NCI-H187 treated with DMSO at 0.1 percent for 48 hours (cell line): ENCODE measurements at places on chromosomes 11 and 22.

DNA sequence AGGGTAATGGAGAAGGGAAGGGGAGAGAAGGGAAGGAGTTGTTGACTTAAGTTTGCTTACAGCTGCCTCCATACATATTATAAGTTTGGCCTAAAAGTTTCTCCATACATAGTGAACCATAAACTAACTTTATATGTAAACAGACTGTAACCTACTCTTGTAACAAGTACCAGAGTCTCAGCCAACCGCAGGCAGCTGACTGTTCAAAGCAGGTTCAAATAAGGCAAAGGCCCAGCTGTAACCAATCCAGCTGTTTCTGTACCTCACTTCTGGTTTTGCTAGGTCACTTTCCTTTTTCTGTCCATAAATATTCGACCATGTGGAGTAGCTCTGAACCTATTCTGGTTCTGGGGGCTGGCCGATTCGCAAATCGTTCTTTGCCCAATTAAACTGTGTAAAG, 591.2 kb downstream of the INSC start:
- DNase-seq = no peak

GRCh38 chr22:29315286-29316140, at the start of gene RASL10A:
TSS of gene RASL10A (minus strand) at chr22:29315697. CDS start at chr22:29315246, 451 bp downstream.
- no peak for DNase-seq

DNA sequence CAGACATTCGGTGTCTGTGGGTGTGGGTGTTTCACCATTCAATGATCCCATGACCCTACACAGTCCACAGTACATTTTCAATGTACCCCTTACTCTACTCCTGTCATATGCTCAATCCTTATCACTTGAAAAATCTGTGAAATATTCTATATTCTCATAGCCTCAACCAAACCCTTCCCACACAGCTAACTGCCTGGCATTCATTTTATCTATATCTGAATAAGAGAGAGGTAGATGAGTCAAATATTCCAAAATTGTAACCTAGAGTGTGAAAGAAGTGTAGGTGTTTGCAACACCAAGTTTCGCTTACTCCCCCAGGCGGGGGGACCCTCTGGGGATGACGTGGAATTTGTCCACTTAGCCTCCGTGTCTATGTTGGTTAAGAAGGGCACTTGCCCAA, 354.8 kb downstream of the ETS1 start:
- no peak for DNase-seq

DNA sequence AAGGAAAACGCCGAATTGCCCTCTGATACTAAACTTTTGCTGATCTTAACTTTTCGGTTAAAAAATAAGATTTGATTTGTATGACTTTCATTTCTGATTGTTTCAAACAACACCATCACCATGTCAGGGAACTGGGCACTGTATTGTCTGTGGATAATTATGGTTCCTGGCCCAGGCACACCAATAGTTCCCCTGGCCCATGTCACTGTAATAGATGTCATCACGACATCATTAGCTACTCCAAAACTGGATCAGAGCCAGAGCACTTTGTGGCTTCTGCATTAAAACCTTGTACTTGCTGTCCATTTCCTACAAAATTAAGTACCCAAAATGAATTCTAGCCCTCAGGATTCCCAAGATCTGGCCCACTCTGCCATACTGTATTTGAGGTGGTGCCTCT, 119.5 kb upstream of the NARS2 start:
- DNase-seq = no peak

- DNase-seq = no peak
These were observed 16.4 kb downstream of the PRR33 start for GRCh38 chr11:1875093-1875850.

DNA sequence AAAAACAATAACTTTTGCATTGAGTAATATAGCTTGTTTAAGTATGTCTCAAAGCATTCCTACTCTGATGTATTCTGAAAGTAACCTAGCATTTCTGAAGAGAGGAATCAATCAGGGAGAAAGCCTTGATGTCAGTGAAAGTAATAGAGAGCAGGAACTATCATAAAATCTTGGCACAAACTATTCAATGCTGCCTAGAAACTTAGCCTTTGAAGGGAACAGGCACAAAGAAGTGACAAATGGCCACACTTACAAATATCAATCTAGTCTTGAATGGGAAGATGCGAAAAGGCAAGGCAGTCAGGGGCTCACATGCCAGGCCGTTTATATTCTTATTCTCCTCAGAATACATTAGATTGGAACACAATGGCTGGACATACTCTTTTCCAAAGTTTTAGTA, 576.5 kb upstream of the ANO3 start:
- DNase-seq = no peak

DNA sequence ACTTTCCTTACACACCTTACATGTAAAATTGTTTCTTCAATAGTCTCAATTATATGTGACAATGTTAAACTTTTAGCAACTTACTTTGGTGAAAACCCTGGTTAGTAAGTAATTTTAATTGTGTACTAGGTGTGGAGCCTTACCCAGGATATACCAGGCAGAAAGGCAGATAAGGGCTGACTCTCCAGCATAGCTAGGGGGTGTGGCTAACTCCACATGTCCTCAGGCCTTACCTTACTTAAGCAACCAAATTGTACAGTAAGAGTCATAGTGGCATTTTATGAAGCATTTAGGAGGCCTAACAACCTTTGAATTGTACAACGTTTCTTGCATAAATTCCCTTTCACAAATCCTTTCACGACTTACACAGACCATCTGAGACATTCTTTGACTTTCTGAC, 118.2 kb upstream of the OR9Q1 start:
- DNase-seq = no peak

GRCh38 chr11:2775083-2775625, 75.4 kb upstream of the KCNQ1OT1 start:
- DNase-seq = no peak

- no peak for DNase-seq
These were observed 2.9 kb upstream of the ATF4 start for GRCh38 chr22:39517470-39517869.

DNA sequence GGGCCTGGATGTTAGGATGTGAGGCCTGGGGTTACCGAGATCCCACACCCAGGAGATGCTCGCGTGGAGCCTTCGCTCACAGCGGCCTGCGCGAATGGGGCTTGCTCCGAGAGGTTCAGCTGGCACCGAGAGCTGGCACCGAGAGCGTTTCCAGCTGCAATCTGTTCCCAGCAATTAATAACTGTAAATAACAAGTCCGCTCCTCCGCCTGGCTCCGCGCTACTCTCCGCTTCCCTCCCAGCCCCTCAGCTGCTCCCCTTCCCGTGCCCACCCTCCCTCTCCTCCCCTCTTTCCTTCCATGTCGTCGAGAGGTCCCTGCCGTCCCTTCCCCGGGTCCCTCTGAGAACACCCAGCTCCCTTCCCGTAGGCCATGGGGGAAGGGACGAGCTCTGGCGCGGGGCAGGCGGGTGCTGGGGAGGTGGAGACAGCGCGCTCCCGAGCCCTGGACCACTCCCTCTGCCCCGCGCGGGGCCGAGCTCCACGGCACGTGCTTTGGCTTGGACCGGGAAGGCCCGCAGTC, 110.8 kb downstream of the WNT7B start:
- DNase-seq = no peak

DNA sequence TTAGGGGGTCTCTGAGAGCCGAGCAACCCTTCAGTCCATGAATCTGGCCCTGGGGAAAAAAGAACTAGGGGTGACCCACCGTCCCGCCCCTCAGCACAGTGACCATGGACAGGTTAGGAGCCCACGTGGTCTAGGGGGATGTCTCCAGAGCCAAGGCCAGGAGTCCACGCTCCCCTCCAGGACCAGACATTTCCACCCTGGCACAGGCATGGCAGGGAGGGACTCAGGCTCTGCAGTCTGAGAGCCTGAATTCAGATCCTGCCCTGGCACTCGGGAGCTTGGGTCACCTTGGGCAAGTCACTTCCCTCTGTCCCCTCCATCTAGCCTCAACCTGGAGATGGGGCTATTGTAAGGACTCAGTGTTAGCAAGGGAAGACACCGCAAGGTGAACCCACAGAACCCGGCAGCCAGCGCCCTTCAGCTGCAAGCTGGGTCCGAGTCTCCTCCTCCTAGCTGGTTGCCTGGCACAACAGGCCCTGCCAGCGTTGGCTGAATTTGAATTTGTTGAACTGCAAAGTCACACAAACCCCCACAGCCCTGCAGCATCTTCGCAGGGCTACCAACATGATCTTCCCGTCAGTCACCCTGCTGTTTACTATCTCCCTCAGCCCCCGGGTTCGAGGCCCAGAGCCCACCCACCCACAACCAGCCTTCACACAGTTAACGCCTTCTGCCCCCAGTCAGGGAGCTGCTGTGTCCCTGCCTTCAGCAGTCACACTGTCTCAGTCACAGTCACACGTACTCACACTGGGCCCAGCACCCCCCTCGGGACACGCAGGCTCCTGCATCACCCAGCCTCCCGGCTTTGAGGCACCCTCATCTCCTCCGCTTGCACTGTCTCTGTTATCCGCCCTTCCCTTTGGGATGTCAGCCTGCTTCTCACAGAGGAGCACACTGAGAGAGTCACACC, 603 bp upstream of the PDGFB start:
- DNase-seq = no peak

DNA sequence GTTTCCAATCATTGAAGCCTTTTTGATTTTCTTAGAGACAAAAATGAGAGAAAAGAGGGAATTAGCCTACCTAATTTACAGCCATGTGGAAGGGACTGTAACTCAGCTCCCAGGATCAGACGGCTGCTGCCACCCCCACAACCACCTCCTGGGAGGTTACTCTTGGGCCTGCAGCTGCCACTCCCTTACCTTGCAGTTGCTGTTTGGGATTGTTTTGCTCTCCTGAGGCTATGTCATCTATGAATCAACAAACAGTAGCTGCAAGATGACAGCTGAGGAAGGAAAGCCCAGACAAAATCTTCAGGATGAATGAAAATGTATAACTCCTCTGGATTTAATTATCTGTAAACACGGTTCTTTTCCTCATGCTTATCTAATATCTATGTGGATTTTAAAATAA, 28.0 kb upstream of the ZC3H12C start:
- DNase-seq = no peak

DNA sequence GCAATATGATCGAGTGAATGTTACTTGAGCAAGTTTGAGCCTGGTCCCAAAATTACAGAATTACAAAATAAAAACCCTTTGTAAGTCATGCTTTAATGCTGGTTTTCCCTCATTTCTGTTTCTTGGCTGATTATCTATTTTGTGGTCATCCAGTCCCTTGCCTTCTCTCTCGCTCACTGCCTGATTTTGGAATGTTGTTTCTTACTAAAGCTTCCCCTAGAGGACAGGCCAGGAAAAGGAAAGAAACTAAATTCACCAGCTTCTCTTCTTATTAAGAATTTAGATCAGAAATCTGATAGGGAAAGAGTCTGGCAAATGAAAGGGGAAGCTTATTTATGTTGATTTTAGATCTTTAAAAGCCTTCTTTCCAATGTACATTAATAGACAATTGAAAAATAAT, 16.6 kb upstream of the BDNF start:
- DNase-seq = no peak

GRCh38 chr11:121554552-121554951, 101.8 kb upstream of the SORL1-AS1 start:
- no peak for DNase-seq

GRCh38 chr11:44590769-44591168, 25.3 kb downstream of the CD82 start:
- DNase-seq = no peak

DNA sequence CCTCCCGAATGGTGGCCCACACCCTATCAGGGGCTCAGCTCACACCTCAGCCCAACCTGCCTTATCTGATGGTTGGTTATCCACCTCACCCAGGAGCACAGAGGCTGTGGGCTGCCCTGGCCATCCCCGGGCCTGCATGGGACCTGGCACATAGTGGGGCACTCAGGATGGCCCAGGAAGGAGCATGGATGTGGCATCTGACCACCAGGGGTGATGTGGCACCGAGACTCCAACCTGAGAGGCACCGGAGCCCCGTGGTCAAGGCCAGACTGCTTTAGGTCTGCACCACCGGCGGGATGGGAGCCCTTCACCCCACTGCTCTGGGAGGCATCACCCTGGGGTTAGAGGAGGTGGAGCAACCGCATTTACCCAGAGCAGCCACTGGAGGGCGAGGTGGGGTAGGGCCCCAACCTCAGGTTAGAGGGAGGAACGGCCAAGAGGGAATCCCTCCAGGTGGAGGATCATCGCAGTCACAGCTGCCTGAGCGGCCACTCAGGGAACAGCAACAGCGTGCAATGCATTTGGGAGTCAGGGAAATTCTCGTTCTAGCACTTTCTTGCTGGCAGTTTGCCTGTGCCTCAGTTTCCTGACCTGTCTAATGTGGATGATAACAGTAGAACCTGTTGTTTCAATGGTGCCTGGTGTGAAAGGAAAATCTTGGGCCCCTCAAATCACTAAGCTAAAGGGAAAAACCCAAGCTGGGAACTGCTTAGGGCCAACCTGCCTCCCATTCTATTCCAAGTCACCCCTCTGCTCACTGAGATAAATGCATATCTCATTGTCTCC, 52.9 kb upstream of the CARS1 start:
- DNase-seq = no peak

- no peak for DNase-seq
These were observed 23.8 kb downstream of the WNT7B start for GRCh38 chr22:45953178-45953577.

GRCh38 chr11:8834379-8834778, 76.6 kb upstream of the AKIP1 start:
- no peak for DNase-seq

- no peak for DNase-seq
These were observed 29.4 kb downstream of the TCP11L1 start for GRCh38 chr11:33068611-33069340.

GRCh38 chr11:13289081-13289480, 11.5 kb downstream of the BMAL1 start:
- DNase-seq = no peak

DNA sequence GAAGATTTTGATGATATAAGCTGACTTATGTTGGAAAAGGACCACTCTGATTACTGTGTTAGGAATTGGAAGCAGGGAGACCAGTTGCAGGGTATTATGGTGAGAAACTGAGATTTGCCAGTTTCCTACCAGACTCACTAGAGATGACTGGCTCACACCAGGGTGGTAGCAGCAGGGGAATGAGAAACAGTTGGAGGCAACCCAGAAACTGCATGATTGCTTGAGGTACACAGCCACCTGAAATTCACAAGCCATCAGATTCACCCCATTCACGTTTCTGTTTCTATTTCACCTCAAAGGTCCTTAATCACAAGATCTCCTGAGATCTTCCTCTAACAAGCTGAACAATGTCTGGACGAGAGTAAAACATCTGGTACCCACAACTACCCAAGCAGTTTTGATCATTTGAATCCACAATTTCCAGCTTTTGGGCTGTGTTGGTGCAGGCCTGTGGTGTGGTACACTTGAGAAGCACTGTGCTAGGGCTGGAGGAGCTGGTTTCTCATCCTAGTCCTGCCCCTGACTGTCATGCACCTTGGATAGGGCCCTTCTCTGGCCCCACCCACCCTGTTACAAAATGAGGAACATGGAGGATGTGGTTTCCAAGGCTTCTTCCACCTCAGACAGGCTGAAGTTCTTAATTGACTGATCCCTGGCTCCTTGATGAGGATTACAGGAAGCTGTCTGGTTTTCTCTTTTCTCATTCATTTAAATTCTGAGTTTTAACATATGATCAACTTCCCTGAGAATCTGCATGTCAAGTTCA, 233.4 kb downstream of the INSC start:
- no peak for DNase-seq

- DNase-seq = no peak
These were observed 41.3 kb downstream of the TNKS1BP1 start for GRCh38 chr11:57283231-57283990.

- DNase-seq = no peak
These were observed 187.7 kb downstream of the EFCAB6 start for GRCh38 chr22:43624144-43624998.

GRCh38 chr22:37126383-37126782, 16.9 kb upstream of the TMPRSS6 start:
- no peak for DNase-seq

- no peak for DNase-seq
These were observed 28.4 kb downstream of the CCDC90B start for GRCh38 chr11:83257761-83258168.

GRCh38 chr11:85843929-85844328, 11.3 kb upstream of the CCDC83 start:
- no peak for DNase-seq
